ENCODE measurements at places on chromosomes 3 and 15.

- DNase-seq: no peak
These were observed 170.8 kb upstream of the MITF start for GRCh38 chr3:69568458-69568857.

GRCh38 chr3:145490088-145491048 lies 670.6 kb downstream of the PLOD2 start:
- no peak for DNase-seq

DNA sequence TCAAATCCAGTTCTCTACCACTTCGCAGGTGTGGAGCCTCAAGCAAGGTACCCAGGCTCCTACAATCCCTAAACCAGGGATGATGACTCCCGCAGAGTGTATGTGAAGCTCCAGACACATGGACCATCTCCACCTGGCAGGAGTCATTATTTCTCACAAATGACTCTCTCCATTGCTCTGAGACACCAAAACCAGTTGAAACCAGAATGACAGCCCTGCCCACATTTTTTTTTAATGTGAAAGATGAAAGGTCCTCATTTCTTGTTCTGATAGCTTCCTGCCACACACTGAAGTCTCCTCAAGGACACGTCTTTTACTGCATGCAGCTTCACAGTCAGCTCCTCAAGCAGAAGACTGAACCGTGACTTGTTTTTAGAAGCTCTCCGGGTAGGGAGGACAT lies 61.4 kb upstream of the ZBTB38 start:
- DNase-seq: no peak

- DNase-seq: no peak
These were observed 528.2 kb downstream of the ZIC1 start for GRCh38 chr3:147937341-147937740.

DNA sequence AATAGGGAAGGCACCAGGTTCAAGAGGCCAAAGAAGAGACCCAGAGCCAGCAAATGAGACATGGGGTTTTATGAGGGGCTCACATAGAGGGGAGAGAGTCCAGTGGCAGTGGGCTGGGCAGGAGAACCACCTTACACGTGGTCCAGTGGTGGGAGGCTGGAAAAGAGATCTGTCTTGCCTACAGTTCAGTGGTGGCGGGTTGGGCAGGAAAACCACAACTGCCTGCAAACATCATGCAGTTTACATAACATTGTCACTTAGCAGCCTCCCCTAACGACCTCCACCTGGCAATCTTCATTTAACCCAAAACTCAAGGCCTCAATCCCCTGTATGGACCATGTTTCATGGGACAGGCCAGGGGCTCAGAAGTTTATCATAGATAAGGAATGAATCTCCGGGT lies 29.1 kb downstream of the CRYGS start:
- no peak for DNase-seq

GRCh38 chr3:57068437-57069089 lies 8.1 kb downstream of the SPATA12 start:
- no peak for DNase-seq

- peak; percentile 54 for DNase-seq
These were observed 51.2 kb upstream of the MINAR1 start for GRCh38 chr15:79380755-79381497.

GRCh38 chr3:119408243-119408950 lies 55.0 kb downstream of the TMEM39A start:
- DNase-seq: no peak

GRCh38 chr15:83039206-83039605 lies 27.8 kb upstream of the C15orf40 start:
- DNase-seq: no peak

All from left renal cortex interstitium (tissue), 4 donors.